ENCODE measurements at places on chromosomes 6 and 20.
A peak's percentile ranks its signal among the peaks of the same experiment; 100 is the strongest.

DNA sequence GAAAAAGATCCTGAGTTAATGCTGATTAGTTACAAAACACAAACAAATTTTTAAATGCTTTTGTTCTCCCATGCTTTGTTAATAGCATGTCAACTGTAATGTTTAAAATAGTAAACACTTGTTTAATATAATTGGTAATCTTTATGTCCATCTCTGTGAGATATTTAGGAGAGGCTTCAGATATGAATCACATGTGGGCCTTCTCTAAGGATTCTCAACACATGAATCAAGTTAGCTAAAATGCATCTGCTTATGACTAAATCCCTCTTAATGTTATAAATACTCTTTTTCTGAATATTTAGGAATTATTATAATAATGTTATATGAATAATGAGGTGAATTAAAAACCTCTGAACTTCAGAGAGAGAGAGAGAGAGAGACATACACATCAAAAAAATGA, 345.9 kb upstream of the MANEA start:
- DNase-seq: no peak

GRCh38 chr6:158649289-158650143, at the start of gene SYTL3:
SYTL3 (plus strand) TSS chr6:158650054; CDS start chr6:158663269, 13,215 bp downstream.
- peak; percentile 84 for DNase-seq

DNA sequence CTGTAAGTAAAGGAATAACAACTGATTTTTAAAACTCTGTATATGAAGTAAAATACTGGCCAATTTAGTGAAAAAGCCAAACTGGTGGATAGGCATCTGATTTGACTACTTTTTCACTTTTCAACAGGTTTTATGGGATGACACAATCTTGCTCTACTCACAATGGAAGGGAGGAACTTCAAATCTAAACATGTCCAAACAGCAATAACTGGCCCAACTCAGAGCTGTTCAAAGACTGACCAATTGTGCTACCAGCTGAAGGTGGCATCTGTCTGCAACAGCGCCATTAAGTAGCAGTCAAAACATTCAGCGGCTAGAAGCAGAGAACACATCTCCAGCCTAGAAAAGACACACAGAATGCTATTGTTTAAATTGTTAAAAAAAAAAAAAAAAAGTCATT, 44.6 kb downstream of the SESN1 start:
- DNase-seq: no peak

- DNase-seq: peak; percentile 83
Measured at GRCh38 chr6:37256692-37257319, 766 bp upstream of the TBC1D22B start.

GRCh38 chr6:110548110-110548847, 71.9 kb upstream of the SLC22A16 start:
- no peak for DNase-seq

DNA sequence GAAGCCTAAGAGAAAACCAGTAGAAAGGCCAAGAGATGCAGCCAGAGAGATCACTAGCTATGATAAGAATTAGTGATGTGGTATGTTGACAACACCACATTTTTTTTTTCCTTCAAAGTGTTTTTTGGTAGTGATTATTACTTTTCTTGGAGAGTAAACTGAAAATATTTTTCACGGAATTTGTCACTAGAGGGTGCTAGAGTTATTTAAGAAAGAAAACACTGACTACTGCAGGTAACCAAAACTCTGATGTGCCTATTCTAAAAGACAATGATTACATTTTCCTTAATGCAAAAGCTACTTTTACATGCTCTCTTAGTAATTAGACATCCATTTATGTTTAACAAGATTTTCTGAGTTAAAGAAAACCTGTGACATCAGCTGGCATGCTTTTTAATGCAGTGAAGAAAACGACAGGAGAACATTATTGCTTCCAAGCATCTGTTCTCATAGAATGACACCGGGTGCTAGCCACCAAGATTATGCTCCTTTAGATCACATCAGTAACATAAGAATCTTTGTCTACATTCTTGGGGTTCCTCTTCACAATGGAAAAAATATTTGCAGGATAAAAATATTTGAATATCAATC, 28.8 kb downstream of the RWDD2A start:
- DNase-seq: peak; percentile 54

- no peak for DNase-seq
Measured at GRCh38 chr20:53639128-53639527, 45.5 kb upstream of the ZNF217 start.

- DNase-seq: no peak
Measured at GRCh38 chr6:80173411-80173810, 66.9 kb downstream of the BCKDHB start.

- DNase-seq: no peak
Measured at GRCh38 chr6:33987531-33988021, 158.3 kb downstream of the GRM4 start.

GRCh38 chr6:154187203-154187602, 148.2 kb downstream of the OPRM1 start:
- DNase-seq: no peak

- no peak for DNase-seq
Measured at GRCh38 chr6:125994670-125995488, 8.5 kb downstream of the TRMT11 start.

DNA sequence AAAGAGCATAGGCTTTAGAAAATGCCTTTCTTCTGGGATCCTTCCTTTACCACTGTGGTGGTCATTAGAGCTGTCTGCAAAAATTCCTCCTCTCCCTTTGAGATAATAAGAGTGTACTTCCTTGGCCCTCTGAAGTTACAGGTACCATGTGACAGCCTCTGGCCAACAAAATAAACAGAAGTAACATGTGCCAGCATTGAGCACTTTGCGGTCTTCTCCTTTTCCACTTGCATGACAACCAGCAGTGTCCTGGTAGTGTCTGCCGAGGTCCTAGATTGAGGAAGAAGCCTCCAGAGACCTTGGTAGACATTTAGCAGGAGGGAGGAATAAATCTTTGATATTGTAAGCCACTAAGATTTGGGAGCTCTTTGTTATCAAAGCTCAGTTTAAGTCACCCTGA, 87.5 kb upstream of the ARID1B start:
- DNase-seq: peak; percentile 74

GRCh38 chr20:14979453-14979986, 642.1 kb upstream of the FLRT3 start:
- no peak for DNase-seq

GRCh38 chr20:43821795-43822194, 92.9 kb upstream of the TOX2 start:
- no peak for DNase-seq

DNA sequence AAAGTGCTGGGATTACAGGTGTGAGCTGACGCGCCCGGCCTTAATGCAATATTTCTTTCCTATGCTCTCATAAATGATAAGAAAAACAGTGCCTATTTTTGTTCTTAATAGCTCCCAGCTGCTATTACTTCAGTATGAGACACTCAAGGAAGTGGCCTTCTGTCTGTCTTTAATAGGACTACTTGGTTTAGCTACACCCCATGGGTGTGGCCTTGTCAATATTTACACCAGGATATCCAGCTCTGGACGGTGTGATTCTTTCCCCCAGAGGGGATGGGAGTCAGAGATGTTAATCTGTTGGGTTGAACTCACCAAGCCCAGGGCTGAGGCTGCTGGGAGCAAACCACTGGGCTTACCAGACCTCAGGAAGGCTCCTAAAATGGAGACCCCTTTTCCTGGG, 134.2 kb downstream of the CEP57L1 start:
- DNase-seq: no peak

DNA sequence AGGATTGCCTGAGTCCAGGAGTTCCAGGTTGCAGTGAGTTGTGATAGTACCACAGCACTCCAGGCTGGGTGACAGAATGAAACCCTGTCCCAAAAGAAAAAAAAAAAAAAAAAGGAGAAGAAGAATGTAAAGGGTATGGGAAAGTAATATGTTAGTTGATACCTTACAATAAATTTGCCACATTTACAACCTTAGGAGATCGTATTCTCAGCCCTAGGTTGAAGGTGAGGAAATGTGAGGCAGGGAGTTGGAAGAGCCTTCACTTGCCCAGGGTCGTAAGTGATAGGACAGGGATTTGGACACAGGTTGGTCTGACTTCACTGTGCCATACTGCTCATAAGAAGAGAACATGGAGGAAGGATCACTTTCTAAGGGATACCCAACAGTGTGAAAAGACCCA, 68.6 kb downstream of the BMP6 start:
- no peak for DNase-seq

DNA sequence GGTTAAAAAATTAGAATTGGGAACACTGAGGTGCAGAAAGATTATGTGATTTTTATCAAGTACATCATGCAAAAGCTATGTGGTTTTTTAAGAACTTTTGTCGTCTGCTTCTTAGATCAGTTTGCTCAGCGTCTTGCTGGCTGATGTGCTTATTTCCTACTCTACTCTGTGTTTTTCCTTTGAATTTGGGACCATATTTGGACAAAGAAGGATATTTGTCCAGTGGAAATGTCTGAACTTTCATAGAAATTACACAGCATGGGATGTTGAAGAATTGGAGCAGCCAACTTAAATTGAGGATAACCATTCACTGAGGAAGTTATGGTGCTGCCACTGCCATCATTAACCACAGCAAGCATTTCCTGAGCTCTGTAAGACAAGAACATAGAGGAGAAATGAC, 252.8 kb upstream of the HS3ST5 start:
- DNase-seq: no peak

- DNase-seq: no peak
Measured at GRCh38 chr20:25336561-25337422, 53.8 kb downstream of the ABHD12 start.

DNA sequence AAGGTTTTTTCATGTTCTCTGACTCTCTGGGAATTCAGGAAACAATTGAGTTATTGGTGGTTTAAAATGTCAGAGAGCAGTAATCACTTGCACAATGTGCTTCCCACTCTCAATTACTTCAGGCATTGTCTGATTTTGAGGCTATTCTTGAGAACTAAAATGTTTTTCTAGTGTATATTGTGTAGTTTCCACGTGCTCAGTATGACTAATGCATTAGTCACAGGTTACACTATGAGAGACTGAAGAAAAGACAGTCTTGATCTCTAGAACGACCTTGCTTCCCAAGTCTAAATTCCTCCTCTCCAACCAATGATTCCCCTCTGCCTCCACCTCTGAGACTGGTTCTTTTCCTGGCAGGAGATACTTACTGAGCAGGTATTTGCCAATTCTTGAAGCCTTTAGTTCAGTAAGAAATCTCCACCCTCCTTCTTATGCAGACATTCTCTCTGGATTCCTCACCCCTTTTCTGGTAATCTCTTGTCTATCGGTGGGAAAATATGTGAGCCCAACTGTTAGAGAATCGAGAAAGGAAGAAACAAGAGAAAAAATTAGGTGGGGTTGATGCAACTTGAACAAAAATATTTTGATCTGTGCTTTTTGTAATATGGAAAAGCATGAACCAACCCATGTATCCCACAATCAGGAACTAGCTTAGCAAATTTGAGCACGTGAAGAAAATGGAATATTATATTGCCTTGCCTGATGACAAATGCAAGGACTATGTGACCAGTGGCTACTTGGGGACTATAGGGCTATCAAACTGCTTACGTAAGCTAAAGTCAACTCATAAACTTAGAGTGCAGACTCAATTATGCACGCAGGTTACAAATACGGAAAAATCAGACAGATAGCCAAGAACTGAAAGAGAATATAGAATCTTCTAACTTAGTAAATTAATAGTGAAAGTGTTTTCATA, 61.1 kb upstream of the SLC22A16 start:
- DNase-seq: peak; percentile 97

DNA sequence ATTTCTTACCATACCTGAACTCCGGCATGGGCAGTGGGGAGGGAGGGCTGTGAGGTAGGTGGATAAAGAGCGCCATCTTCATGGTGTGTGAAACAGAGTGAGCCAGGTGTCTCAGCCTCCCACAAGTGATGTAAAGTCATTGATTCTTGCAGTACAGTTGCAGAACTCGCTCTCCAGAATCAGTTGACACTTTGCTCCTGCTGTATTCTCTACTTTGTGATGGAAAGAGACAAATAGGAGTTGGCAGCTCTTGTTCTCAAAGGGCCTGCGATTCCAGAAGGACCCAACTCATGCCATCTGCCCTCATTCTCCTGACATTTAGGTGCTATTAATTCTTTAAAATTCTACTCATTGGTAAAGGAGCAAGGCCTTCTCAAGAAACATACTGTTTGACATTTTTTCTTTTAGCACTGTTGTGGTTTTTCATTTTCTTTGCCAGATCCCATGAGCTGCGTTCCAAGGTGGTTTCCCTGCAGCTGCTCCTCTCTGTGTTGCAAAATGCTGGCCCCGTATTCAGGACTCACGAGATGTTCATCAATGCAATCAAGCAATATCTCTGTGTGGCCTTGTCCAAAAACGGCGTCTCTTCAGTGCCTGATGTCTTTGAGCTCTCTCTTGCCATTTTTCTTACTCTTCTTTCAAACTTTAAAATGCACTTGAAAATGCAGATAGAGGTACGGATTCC, 49.3 kb downstream of the ARFGEF2 start:
- DNase-seq: no peak

DNA sequence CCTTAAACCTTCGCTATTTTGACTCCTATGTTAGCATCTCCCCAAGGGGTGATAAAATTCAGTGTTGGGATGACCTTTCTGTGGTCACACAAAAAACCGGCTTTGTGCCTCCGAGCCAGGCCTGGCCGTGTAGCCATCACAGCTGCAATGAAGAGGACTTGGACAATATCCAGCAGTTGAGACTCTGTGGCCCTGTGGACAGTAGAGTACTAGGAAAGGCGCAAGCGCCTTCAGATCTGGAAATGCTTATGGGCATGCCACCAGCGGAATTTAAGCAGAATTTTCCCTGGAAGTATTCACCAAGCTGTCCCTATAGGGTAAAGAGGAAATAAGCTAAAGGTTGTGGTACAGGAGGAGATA, 63.3 kb upstream of the SLC2A12 start:
- DNase-seq: no peak

DNA sequence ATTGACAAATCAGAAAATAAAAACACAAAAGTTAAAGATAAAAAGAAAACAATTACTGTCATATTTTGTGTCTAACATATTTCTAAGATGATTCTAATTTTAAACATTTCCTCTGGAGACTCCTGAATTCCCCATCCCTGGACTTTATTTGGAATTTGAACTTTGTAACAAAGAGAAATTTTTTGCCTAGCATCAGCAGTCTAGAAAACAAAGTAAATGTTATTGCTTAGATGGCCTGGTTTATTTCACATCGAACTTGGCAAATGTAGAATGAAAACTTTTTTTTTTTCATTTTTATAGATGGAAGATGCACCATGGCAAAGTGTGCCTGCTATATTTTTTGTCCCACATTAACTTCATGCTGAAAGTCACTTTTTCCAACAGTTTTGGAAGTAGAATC, 159.1 kb downstream of the TBX18 start:
- no peak for DNase-seq

- DNase-seq: no peak
Measured at GRCh38 chr6:16196260-16196983, 42.0 kb upstream of the GMPR start.

DNA sequence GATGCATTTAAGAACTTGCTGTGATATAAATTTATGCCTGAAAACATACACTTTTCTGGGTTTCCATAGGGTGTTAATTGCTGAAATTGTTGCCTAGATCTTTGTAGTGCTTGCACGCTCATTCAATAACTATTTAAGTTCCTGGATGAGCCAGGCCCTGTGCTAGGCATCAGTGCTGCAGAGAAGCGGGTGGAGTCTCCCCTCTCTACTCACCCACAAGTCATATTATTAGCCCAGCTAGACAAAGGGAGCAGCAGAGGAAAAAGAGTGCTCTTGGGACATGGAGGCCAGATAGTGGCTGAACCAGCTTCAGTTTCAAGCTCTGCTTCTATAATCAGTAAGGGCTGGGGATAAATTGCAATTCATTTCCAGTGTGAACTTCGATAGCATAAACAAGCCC, 329.1 kb downstream of the TFAP2B start:
- DNase-seq: no peak

- DNase-seq: no peak
Measured at GRCh38 chr20:37228082-37228481, 33.5 kb downstream of the GHRH start.
